Stimulated activated CD4-positive, alpha-beta T cell treated with anti-CD3 and anti-CD28 coated beads, Interleukin-2, amount 100 ng/mL, for 24 hours (primary cell): ENCODE measurements at places on chromosomes 11 and 22.

DNA sequence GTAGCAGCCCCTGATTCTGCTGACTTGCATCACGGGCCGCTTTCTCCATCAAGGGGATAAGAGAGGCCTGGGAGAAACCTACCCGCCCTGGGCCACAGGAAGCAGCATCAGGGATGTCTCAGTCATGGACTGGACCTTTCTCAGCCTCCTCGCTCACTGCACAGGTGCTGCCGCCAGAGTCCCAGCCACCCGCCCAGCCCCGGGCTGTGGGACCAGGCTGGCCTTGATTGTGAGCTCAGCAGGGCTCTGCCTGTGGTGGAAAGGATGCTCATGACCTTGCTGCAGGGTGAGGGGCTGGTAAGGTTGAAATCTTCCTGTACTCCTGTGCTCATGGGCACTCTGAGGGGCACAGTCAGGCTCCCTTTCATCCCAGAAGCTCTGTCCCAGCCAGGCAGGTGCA, 26.0 kb upstream of the GGTLC2 start:
- DNase-seq = no peak

- no peak for DNase-seq
Measured at GRCh38 chr11:115080923-115081680, 402.8 kb downstream of the NXPE2 start.

GRCh38 chr11:1064167-1064566, 10.5 kb upstream of the MUC2 start:
- no peak for DNase-seq

DNA sequence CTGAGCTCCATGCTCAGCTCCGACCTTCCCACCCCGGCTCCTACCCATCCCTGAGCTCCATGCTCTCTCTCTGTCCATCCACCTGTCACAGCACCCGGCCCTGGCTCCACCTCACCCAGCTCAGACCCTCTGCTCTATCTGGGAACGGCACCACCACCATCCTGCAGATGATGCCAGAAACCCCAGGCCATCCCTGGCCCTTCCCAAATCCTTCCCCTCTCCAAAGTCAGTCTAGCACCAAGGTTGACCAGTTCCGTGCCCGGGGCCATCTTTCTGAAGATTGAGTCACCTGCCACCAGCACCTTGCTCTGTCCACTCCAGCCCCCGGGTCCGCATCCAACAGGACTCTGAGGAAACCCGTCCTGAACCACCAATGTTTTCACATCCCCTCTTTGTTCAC, 969.6 kb downstream of the BRD1 start:
- no peak for DNase-seq

- no peak for DNase-seq
Measured at GRCh38 chr11:69711822-69712801, 8.3 kb upstream of the FGF19 start.

- peak; percentile 80 for DNase-seq
Measured at GRCh38 chr22:22848364-22848866, 39.2 kb upstream of the IGLL5 start.
